ENCODE measurements at places on chromosomes 5 and 9.
A peak's percentile ranks its signal among the peaks of the same experiment; 100 is the strongest.

DNA sequence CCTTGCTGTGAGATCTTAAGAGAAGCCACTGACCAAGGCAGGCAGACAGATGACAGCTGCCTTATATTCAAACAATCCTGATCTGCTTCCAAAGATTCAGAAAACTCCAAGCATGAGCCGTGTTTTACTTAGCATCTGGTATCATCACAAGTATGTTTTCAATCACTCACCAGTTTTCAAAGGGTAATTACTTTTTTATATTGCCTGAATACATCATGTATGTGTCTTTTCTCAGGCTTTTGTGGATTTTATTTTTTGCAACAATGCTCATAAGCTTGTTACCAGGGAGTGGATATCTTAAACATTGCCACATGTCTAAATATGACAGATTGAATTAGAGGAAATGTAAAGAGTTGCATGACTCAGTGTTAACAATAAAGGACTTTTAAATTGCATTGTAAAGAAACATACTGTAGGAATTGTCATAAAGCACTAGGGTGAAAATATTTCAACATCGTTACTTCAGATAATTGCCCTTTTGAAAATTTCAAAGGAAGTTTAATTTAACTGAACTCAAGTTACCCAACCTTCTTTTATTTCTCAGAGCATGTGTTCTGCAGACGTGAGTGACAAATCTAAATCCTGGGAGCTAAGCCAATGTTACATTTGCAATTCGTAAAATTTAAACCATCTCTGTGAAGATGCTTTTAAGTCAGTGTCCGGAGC, 326.1 kb downstream of the PLK2 start:
- peak; percentile 97 for DNase-seq

- peak; percentile 91 for DNase-seq
Observed at GRCh38 chr5:94463739-94464138, 154.7 kb downstream of the KIAA0825 start.

- DNase-seq, result no peak
Observed at GRCh38 chr9:27350382-27350976, 53.5 kb upstream of the EQTN start.

- DNase-seq, result no peak
Observed at GRCh38 chr5:75670577-75670976, 46.7 kb downstream of the POC5 start.

- peak; percentile 33 for DNase-seq
Observed at GRCh38 chr9:69204849-69205248, 30.8 kb downstream of the TJP2 start.

GRCh38 chr9:129547869-129548570, 72.9 kb downstream of the C9orf50 start:
- no peak for DNase-seq

- DNase-seq, result no peak
Observed at GRCh38 chr5:122702524-122702875, 72.4 kb upstream of the SNX2 start.

DNA sequence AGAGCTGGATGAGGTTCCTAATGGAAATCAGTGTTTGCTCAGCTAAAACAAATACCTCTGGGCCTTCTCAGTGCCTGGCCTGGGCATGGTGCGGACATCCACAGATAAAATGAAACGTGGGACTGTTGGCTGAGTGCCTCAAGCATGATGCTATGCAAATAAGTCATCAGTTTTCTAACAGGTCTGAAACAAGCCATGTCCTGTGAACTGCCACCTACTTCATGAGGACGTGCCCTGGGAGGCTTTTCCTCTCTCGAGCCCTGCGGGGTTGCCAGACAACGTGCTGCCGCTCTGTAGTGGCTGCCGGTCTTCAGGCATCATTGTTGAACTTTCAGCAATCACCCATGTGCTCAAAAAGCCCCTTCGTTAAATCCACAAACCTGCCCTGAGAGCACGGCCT, 240.4 kb upstream of the IRX2 start:
- no peak for DNase-seq

- no peak for DNase-seq
Observed at GRCh38 chr9:14994738-14995137, 84.5 kb upstream of the FREM1 start.

DNA sequence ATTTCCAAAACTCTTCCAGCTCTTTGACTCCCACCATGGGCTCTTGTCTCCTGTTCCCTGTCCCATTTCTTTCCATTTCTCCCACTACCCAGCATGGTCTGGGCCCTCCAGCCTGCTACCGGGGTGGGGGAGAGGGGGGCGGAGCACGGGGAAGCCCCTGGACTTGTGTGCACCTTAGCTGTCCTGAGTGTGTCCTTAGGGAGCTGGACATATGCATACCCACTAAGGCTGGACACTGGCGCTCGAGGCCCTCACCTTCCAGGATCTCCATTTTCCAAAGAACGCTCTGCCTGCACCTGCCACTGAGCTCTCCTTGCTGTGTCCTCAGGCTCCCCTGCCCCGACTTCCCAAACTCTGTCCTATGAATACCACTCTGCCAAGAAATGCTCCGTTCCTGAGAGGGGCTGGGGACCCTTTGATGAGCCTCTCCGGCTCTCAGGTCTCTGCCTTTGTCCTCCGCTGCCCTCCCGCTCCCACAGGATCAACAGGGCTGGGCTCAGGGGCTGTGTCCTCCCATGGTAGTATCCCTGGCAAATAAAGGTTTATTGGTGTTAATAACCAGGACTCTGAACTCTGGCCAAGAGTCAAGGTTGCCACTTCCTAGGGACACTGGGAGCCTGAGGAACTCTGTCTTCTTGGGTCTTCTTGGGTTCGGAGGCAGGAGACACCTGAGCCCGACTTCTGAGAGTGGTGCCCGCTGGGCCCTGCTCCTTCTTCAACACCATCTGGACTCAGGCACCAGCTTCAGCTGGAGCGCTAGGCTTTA, 831 bp upstream of the SHROOM1 start:
- no peak for DNase-seq

- DNase-seq, result no peak
Observed at GRCh38 chr5:34053571-34054399, 10.8 kb upstream of the C1QTNF3 start.

DNA sequence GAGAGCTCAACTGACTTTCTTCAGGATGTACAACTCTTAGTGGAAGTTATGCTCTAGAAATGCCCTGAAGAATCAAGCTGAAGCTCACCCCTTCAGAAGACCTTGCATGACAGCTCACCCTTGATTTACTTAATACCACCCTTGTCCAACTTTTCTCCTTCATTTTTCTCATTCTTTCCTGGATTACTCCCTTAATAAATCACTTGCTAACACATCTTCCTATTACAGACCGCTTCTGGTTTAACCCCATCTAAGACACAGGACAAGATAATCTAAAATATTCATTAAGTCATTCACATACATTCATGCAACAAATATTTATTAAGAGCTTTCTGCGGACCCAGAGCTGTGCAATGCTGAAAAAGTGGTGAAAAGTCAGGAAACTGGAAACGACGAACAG, 630.7 kb upstream of the RORB start:
- no peak for DNase-seq

DNA sequence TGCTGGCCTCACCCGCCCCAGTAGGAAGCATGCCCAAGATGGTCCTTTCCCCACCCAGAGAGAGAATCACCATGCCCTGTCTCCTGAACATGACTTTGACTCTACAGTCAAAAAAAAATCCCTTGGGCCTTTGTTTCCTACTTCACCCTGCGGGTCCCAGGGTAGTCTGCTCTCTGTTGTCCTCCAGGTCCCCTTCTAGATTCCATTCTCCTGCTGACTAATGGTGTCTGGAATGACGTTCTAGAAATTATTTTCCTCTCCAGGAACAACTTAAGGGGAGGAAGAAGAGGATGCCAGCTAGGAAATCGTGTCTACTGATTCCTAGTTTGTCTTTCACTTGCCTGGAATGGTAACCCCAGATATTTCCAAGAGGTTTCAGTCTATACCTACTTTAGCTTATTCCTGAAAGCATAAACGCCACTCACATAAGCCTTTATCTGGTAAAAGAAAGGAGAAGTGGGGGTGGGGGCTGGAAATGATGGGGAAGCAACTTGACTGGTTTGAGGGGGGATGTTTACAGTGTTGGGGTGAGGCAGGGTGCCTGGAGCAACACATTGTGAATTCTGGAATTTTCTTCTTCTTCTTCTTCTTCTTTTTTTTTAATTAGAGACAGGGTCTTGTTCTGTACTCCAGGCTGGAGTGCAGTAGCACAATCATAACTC, 93.9 kb downstream of the SNX18 start:
- DNase-seq, result peak; percentile 41

- no peak for DNase-seq
Observed at GRCh38 chr5:134626369-134627014, 6.1 kb downstream of the SAR1B start.

DNA sequence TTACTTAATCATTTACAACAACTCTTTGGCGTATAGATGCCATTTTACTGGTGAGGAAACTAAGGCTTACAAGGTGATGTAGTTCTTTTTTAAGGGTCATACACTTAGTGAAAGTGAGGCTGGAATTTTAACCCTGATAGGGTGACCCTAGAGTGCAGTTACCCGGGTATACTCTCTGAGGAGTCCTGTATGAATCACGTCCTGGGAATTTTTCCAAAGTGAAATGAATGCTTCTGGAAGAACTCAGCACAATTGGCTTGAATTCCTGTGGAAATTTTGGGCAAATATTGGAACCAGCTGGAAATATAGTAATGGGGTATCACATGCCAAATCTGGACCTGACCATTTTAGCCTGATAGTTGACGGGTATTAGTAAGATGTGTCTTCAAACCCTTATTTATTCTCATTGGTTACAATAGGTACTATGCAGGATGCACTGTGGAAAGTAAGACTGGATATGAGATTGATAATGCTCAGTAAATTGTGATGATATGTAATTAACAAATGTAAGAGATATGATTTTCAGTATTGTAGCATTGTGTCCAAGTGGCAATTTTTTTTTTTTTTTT, 14.8 kb downstream of the SUB1 start:
- DNase-seq, result peak; percentile 95

GRCh38 chr5:181181650-181182565, 23.1 kb downstream of the TRIM7 start:
- peak; percentile 67 for DNase-seq

DNA sequence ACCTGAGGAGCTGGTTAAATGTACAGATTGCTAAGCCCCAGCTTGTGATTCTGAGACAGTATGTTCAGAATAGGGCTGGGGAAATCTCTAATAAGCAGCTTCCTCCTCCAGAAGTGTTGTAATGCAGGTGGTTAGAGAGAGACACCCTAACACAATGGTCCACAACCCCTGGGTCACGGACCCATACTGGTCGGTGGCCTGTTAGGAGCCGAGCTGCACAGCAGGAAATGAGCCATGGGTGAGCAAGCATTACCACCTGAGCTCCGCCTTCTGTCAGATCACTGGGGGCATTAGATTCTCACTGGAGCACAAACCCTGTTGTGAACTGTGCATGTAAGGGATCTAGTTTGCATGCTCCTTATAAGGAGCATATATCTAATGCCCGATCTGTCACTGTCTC, 61.8 kb downstream of the SLC36A1 start:
- no peak for DNase-seq

DNA sequence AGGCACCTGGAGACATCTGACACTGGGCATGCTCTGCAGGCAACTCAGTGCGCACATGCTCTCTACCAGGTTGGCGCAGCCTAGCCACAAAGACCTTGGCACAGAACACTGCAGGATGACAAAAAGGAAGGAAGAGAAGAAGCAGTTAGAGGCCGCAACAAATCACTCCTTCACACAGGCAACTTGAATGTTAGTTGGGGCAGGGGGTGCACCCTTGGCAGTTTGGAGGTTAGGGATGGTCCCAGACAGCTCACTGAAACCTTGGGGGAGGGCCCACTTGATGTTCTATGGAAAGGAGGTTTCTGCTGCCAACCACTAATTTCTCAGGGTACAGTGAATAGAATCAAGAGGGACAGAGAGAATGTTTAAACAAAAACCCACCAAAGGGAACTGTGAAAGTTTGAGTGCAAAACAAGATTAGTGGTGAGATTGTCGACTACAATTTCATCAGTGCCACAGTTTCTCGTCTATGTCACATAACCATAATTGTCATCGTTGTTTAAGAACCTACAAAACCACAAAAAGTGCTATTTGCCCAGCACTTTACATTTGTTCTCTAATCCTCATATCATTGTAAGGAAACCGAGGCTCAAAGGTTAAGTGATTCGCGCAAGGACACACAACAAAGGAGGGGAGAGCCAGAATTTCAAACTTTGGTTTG, 48.7 kb downstream of the FBXW11 start:
- DNase-seq, result no peak

- DNase-seq, result no peak
Observed at GRCh38 chr5:163361450-163361849, 75.9 kb upstream of the CCNG1 start.
